ENCODE measurements at places on chromosomes 16 and 17. TPM values are rescaled to one million over a fixed set of nuclear protein-coding genes. Genes with fewer than 3 reads are reported as not detected.

The MGAT5B gene
- polyA plus RNA-seq: 1.4 TPM

The GABARAP gene
- 513 TPM for polyA plus RNA-seq

The GLP2R gene
- 1.8 TPM for polyA plus RNA-seq

The CPNE7 gene
- 0.36 TPM for polyA plus RNA-seq

The GPR179 gene
- polyA plus RNA-seq: 0.24 TPM

The ZNF423 gene
- 24.0 TPM for polyA plus RNA-seq

The SCGB1C2 gene
- polyA plus RNA-seq: not detected

The TMC8 gene
- polyA plus RNA-seq: 6.6 TPM

The BBS2 gene
- polyA plus RNA-seq: 87.7 TPM

The CCR7 gene
- polyA plus RNA-seq: 1.3 TPM

The SP6 gene
- polyA plus RNA-seq: 4.7 TPM

The KRTAP4-5 gene
- not detected for polyA plus RNA-seq

The ZPBP2 gene
- polyA plus RNA-seq: not detected

The KCNJ18 gene
- not detected for polyA plus RNA-seq

The KRTAP1-5 gene
- polyA plus RNA-seq: not detected

The RDM1 gene
- 4.2 TPM for polyA plus RNA-seq

The KRTAP17-1 gene
- polyA plus RNA-seq: not detected

The SALL1 gene
- 0.97 TPM for polyA plus RNA-seq

The CHMP6 gene
- 29.6 TPM for polyA plus RNA-seq

The PPM1E gene
- 0.45 TPM for polyA plus RNA-seq

The TMC5 gene
- 8.8 TPM for polyA plus RNA-seq

The PDILT gene
- polyA plus RNA-seq: not detected

The CRHR1 gene
- polyA plus RNA-seq: not detected

The CACNA1H gene
- 6.6 TPM for polyA plus RNA-seq

The KCNG4 gene
- 0.06 TPM for polyA plus RNA-seq

The CBLN1 gene
- polyA plus RNA-seq: 0.12 TPM

The SLC38A7 gene
- 13.8 TPM for polyA plus RNA-seq

The MT4 gene
- not detected for polyA plus RNA-seq

The ZP2 gene
- 3.9 TPM for polyA plus RNA-seq

The RCVRN gene
- 0.67 TPM for polyA plus RNA-seq

The PARD6A gene
- polyA plus RNA-seq: 2.2 TPM

The ACSM3 gene
- polyA plus RNA-seq: 75.9 TPM

The SLC5A10 gene
- polyA plus RNA-seq: 0.84 TPM

The PRAC1 gene
- polyA plus RNA-seq: not detected

The TMIGD1 gene
- not detected for polyA plus RNA-seq

The DHRS13 gene
- 6.1 TPM for polyA plus RNA-seq

The SLC52A1 gene
- polyA plus RNA-seq: 0.31 TPM

The WNK4 gene
- polyA plus RNA-seq: 2.5 TPM

The NCOR1 gene
- 122 TPM for polyA plus RNA-seq

The PLSCR3 gene
- polyA plus RNA-seq: 46.0 TPM

The KRTAP9-8 gene
- polyA plus RNA-seq: not detected

The TMEM106A gene
- 16.9 TPM for polyA plus RNA-seq

The TMEM88 gene
- polyA plus RNA-seq: 12.0 TPM

The SMPD3 gene
- 3.7 TPM for polyA plus RNA-seq
